HL-60 (cell line): ENCODE measurements at places on chromosomes 12 and 14.
A peak's percentile ranks its signal among the peaks of the same experiment; 100 is the strongest.

- no peak for DNase-seq
Measured at GRCh38 chr12:113286712-113287111, 48.2 kb downstream of the SLC8B1 start.

DNA sequence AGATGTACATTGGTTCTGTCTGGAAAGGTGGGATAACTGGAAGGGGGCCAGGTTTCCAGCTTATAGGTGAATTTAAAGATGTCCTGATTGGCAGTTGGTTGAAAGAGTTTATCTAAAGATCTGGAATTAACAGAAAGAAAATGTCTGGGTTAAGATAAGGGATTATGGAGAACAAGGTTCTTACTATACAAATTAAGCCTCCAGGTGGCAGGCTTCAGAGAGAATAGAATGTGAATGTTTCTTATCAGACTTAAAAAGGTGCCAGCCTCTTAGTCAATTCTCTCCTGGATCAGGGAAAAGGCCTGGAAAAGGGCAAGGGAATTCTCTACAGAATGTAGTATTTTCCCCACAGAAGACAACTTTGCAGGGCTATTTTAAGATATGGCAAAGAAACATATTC is 53.1 kb downstream of the CNTN1 start:
- DNase-seq = no peak

- DNase-seq = no peak
Measured at GRCh38 chr14:71959055-71959454, 26.8 kb downstream of the RGS6 start.

GRCh38 chr12:106070611-106071010 is 68.1 kb downstream of the NUAK1 start:
- no peak for DNase-seq

DNA sequence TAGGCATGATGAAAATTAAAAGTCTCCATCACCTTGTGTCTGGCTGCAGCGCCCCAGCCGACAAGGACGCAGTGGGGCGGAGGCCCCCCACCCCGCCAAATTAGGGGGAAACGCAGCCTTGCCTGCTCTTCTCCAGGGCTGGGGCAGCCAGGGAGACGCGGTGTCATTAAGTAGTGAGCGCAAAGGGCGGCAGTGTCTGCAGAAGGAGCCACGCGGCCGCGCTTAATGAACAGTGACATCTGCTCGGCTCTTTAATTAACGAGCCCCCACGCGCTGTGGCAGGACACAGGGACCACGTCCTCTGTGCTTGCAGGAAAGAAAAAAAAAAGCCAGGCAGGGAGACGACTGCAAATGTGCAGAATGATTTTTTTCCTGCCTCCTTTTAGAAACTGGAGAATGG is 93.4 kb upstream of the NCOR2 start:
- no peak for DNase-seq

DNA sequence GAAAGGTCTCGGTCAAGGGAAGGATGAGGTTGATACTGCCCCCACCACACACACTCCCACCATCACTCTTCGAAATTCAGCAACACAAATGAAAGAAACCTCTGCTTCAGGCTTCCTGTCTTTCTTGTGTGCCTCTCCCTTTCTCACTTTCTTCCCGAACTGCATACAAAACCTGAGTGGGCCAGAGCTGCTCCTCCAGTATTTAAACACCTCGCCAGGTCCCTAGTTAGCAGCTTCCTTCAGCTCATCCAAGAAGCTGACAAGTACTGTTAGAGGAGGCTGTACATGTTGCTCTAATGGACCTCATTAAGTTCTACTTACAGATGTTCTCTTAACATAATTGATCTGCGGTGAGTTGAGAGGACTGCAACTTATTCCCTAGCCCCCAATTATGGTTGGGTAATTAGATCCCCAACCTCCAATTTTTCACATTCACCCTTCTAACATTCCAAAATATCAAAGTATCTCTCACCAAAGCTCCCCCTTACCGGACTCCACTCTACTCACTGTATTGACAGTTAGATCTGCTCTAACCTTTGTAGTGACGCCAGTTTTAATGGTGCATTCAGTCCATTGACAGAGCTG is 4.1 kb upstream of the LMO3 start:
- DNase-seq = no peak

- no peak for DNase-seq
Measured at GRCh38 chr12:109115758-109116610, at the start of gene ACACB. ACACB (plus strand) TSS chr12:109116587; CDS start chr12:109139406, 22,819 bp downstream.

- DNase-seq = no peak
Measured at GRCh38 chr14:76305268-76305826, 70.6 kb upstream of the ESRRB start.

- peak; percentile 28 for DNase-seq
Measured at GRCh38 chr12:95473231-95473883, 595 bp upstream of the METAP2 start.

DNA sequence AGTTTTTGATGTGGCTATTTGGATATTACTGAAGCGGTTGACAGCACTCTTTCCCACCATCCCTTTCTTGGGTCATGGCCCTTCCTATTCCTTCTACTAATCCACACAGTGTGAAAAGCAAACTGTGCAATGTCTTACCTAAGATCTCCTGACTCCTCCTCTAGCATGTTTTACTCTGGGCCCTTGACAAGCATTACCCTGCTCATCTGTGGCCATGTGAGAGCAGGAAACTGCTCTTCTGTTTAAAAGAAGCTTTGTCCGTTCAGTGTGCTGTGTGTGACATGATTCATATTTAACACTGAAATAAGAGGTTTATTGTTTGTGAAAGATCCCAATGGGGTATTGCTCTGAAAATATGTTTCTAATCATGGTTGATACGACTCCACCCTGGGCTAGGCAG is 1022.5 kb downstream of the AACS start:
- no peak for DNase-seq

DNA sequence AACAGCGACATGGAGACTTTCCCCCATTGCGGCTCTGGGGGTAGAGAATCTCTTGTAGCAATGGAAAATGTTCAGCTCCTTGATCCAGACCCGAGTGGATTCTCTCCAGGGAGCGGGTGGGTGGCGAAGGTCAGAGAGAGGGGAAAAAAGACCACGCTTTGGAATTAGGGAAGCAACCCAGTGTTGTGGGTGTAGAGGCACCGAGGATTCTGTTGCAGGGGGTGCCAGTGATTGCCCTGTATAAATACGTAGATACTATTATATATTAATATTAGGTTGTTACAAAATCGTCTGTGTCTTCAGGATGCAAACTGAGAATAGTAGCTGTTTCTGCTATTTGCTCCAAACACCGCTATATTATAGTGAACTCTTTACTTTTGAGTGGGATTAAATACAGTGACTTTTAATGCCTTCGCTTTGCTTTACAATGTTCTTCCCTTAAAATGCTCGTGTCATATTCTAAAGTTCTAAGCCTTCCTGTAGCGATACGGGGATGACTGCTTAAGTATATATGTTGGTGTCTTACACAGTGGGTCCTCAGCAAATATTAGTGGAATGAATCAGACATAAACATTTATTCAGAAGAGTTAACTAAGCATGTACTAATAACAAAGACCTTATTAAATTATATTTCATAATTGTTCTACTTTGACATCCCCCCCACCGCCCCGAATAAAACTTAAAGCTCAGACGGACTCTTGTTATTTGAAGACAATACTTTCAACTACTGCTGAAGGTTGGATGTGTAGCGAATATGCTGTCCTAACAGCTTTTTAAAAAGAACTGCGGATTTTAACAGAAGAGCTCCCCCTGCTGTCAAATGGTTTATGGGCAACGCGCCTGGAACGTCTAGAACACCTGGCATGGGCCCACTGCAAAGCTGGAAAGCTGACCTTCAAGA is 136.4 kb upstream of the KRAS start:
- peak; percentile 80 for DNase-seq

DNA sequence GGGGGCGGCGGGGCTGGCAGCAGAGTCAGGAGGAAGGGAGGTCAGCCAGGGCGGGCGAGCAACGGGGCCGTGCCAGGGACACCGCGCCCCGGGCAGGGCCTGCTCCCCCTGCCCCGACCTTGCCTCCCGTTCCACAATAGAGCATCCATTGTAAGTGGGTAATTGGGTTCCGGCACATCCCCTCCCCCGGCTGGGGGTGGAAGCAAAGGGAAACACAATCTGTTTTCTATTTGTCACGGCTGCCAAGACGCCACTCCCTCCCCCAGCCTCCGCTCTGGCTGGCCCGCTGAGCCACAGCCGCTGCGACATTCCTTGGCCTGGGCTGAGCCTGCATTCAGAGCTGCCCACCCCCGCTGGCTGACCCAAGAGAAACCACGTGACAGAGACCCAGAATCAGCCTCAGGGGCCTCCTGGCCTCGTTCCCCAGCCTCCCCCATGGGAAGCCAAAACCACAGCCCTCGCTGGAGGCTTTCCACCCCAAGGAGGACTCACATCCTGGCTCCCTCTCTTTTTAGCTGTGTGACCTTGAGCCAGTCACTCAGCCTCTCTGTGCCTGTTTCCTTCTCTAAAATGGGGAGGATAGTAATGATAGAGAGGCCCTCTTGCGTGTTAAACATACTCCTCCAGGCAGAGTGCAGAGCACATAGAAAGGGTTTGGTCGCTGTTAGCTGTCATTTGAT is 117.6 kb downstream of the SCARB1 start:
- DNase-seq = no peak

- DNase-seq = no peak
Measured at GRCh38 chr14:104247336-104248202, 109.2 kb downstream of the KIF26A start.

GRCh38 chr14:68951800-68952530 is 27.1 kb downstream of the ACTN1 start:
- no peak for DNase-seq

DNA sequence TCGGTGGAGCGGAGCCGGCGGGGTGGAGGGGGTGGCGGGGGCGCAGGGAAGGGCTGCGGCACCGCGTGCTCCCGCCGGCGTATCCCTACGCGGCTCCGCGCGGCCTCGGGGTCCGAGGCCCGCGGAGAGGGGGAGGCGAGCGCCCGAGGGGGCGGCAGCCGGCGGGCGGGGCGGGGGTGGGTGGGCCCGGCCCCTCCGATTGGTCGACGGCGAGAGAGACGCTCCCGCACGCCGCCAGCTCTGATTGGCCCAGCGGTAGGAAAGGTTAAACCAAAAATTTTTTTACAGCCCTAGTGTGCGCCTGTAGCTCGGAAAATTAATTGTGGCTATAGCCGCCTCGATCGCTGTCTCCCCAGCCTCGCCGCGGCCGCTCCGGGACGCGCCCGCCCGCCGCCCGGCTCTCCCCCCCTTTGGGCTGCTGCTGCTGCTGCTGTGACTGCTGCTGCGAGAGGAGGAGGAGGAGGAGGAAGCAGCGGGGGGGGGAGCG is at the start of gene FOXG1:
Gene FOXG1, plus strand, starts transcription at position 319 of the 487 bp plus-strand sequence. CDS start 493 bp downstream, outside the sequence.
- no peak for DNase-seq

DNA sequence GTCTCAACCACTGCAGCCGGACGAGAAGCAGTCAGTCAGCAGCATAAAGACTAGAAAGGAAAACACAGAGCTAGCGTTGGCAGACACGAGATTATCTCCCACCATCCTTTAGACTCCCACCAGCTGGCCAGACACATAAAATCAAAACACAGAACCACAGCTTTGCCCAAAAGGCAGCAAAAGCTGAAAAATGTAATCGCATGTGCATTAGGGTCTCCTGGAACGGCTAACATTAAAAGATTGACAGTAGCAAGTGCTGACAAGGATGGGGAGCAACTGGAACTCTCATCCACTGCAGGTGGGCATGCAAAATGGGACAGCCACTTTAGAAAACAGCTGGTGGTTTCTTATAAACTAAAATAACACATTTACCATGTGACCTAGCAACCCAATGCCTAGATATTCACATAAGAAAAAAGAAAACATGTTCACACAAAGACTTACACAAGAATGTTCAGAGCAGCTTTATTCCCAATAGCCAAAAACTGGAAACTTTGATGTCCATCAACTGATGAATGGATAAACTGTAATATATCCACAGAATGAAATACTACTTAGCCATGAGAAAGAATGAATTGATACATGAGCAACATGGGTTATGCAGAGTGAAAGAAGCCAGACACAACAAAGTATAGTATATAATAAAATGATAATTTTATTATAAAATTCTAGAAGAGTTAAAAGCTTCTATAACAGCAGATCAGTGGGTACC is 37.7 kb downstream of the NCOR2 start:
- no peak for DNase-seq

DNA sequence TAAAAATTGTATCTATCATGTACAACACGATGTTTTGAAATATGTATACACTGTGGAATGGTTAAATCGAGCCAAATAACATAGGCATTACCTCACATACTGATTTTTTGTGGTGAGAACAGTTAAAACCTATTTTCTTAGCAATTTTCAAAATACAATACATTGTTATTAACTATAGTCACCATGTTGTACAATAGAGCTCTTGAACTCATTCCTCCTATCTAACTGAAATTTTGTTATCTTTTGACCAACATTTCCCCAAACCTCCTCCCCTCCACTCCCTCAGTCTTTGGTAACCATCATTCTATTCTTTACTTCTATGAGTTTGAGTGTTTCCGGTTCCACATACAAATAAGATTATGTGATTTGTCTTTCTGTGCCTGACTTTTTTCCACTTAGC is 6.8 kb upstream of the SLC38A2 start:
- DNase-seq = no peak

DNA sequence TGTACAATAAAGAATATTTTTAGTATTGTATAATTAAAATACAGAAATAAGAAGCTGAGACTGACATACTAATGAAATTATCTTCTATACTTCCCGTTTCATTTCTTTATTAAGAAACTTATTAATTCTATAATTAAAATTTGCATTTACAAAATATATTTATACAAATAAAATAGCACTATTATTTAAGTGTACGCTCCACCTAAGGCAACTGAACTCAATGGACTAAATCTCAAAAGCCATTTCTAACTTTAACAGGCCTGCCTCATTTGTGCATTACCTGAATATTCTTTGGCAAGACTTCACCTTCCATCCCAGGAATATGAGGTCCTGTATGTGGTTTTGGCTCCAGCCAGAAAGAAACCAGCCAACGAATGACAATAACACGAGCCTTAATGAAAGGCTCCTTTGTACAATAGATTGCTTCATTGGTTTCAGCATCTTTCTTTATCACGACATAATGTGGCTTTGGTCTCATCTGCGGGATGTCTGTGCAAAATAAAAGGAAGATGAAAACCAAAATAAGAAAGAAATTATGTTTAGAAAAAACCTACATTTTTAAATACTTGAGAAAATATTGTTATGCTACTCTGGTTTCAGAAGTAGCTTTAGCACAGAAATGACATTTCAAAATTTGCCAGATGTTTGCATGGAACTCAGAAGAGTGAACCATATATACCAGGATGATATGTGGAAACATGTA is 58.7 kb downstream of the RALGAPA1 start:
- no peak for DNase-seq

DNA sequence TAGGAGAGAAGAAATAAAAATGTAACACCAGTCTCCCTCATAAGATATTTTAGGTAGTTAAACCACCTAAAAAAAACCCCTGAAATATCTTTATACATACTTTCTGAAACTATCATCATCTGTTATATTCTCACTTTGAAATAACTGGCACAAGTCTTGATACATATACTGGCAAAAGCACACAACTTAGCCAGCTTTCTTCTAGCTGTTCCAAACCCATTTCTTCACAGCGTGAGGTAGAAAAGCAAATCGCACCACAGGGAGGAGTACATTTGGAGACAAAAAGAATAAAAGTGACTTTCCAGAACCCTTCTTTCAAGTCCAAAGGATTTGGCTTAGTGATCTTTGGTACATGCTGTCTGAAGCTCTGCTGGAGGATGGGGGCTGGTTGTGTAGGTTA is 78.5 kb downstream of the RERG start:
- no peak for DNase-seq
